HFF-Myc (cell line): ENCODE measurements at places on chromosomes 2 and 18.
A peak's percentile ranks its signal among the peaks of the same experiment; 100 is the strongest.

DNA sequence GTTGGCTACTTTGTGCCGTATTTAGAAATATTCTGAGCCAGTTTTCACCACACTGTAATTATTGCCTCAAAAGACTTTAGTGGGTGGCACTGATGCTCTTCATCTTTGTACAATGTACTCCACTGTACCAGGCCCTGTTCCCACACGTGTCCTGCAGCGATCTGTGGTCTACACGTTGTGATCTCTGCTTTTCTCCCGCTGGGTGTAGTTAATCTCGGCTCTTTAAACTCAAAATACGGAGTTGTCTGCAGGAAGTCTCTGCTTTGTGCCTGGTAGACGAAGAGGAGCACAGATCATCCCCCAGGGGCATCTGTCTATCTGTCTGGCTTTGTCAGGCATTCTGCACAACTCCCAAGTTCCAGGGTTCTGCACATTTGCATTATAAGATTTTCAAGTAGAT is 12.1 kb upstream of the GREB1 start:
- no peak for DNase-seq

DNA sequence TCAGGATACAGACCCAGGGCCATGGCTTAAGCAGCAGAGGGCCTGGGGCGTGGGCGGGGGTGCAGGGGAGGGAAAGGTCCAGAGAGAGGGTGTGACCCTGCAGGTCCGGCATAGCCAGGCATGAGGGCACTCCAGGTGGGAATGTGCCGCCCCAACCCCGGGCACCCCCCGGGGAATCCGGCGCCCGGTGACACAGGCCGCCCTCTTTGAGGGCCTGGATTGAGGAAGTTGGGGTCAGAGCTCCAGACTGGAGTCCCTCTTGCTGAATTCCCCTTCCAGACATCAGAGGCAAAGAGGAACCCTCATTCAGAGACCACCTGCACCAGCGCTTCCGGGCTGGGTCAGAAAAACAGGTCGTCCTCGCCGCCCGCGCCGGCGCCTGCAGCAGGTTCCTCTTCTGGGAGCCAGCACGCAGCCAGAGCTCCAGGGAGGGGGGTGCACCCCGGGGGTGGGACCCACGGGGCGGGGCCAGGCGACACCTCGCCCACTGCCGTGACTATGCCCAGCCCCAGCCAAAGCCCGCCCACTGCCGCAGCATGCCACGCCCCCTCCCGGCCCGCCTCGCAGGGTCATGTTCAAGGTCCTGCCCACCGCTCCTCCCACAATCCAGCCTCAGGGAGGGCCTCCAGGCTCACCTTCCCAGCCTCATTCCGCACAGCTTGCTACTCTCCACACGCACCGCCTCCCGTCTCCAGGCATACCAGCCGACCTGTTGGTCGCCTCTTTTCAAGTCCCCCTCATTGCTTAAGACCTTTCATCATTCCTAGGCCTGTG is 98.3 kb upstream of the ID2 start:
- no peak for DNase-seq

DNA sequence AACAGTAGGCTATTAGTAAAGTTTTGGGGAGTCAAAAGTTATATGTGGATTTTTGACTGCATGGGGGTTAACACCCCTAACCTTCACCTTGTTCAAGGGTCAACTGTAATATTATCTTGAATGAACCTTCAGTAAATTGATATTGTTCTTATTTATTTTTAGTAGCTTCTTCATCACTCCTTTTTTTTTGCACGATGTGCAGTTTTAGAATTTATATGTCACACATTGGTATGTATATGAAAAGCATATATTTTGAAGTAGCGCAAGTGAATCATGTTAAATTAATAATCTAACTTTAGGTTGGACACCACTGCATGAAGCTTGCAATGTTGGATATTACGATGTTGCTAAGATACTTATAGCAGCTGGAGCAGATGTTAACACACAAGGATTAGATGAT is 79.9 kb downstream of the ANKRD12 start:
- DNase-seq: no peak

DNA sequence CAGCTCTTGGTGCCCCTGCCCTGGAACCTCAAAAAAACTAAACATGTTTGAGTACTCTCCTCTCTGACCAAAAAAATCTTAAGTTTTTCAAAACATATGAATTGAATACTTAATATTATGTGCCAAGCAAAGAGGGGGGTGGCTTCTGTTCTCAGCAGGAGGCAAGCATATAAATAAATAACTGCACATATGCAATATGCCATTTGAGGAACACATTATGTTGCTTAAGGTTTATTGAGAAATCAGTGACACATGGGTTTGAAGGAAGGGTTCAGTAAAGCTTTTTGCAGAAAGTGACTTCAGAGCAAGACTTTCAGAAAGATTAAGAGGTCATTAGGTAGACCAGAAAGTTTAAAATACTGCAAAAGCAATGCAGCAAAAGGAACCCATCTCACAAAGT is 429.2 kb downstream of the TDRD15 start:
- DNase-seq: no peak

- no peak for DNase-seq
These were observed 6.2 kb upstream of the EFR3B start for GRCh38 chr2:25035537-25036220.

DNA sequence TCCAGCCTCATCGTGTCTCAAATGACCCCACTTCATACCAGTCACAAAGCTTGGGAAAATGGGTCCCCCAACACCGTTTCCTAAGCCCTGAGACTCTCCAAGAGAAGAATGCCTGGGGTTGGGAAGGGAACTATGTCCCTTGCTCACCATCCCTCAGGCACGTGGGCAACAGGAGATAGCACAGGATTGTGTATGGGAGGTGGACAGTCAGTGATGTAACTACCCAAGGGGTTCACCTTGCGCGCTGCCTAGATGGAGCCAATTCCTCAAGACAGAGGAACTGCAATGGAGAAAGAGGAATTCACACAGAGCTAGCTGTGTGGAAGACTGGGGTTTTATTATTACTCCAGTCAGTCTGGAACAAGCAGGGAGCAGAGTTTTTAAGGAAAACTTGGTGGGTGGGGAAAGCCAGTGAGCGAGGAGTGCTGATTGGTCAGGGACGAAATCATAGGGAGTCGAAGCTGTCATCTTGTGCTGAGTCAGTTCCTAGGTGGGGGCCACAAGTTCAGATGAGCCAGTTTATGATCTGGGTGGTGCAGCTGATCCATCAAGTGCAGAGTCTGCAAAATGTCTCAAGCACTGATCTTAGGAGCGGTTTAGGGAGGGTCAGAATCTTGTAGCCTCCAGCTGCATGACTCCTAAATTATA is 13.8 kb upstream of the CXCR1 start:
- no peak for DNase-seq

DNA sequence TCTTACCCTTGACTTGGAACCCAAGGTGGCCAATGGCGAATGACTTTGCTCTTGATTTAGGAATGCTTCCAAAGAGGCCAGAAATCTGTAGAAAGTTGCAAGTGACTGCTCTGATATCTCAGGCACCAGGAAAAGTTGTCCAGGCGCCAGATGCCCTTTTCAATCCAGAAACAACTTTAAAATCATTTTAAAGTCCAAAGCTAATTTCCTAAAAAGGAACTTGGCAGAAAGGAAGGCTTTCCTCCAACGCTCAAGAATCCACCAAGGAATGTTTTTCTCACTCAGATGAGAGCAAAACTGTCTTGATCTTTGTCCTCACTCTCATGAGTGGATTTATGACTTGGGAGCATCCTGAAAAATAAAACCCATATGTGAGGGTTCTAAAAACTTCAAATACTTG is 5.3 kb downstream of the NGEF start:
- DNase-seq: no peak

GRCh38 chr2:206432193-206433082 is 10.9 kb upstream of the ADAM23 start:
- DNase-seq: no peak

- no peak for DNase-seq
These were observed 128.4 kb upstream of the FAM98A start for GRCh38 chr2:33727361-33728032.

- DNase-seq: no peak
These were observed 80.2 kb downstream of the SMAD4 start for GRCh38 chr18:51110073-51110797.

DNA sequence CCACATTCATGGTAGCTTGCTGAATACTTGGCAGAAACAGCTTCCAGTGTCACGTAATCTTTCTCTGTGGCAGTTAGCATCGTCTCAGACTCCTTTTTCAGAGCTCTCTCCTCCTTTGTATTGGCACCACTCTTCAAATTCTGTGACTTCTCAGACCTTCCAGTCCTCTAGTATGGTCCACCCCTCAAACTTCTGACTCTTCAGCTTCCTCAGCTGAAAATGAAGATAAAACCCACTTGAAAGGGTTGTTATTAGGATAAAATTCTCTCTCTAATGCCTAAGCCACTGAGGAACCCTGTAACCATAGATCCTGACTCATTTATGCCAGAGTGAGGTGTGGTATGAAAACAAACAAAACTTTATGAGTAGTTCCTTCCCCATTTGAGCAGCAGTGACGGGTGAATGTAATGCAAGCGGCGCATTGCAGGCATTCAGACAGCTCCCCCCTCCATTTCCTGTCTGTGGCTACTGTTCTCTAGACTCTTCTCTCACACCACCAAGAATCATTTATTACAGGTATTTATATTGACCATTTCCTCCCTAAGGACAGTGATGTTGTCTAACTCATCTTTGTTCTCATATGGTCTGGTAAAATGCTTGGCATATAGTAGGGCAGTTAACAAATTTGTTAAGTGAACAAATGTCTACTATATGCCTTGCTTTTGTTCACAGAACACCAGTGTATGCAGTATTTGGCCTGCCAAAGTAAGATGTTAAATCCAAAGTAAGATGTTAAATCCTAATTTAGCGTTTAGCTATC is 35.3 kb downstream of the GALNT1 start:
- DNase-seq: peak; percentile 59

DNA sequence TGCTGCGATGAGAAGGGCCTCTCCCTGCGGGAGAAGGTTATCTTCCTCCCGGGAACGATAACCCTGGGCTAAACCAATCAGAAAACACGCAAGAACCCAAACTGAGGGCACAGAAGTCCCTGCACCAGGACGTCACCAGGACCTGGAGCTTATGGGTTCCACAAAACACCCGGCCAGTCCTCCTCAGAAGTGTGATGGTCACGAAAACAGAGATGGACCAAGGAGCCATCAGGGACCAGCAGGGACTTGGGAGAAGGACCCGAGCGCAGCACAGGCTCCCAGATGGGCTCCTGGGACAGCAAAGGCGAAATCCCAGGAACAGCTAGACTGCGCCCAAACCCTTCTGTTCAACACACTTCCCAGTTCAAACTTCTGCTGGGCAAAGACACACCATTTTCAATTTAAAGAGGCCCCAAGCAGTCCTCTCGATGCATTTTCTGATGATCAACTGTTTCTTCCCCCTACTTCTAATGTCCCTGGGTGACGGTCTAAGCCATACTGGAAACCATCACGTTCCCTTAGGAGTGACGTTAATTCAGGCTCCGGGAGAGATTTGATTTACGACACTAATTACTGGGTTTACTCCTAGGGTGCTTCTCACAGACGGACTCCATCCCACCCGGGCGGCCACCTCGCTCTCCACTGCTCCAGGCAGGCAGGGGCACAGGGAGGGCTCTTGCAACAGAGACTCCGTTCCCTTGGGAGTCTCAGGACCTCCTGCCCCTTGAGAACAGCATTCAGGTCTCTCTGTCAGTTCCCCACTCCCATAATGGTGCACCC is 29.2 kb downstream of the ZNF516 start:
- no peak for DNase-seq

DNA sequence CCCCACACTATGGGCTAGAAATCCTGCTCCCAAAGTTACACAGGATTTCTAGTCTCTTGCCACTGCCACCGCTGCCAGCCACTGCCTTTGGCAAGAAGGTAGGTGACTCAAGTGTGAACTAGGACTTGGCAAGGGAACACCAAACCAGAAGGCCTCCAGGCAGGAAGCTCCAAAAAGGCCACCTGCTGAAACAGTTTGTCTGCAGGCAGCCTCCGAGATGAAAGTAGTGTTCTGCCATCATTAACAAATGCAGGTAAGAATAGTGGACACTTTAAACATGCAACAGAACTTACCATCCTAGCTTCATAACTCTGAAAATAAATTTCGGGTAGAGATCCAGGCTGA is 3.9 kb downstream of the ANKRD44 start:
- no peak for DNase-seq
